ENCODE measurements at places on chromosomes 13 and 19. TPM values are rescaled to one million over a fixed set of nuclear protein-coding genes. Genes with fewer than 3 reads are reported as not detected.

The PABPC3 gene
- 0.22 TPM for total RNA-seq

The IL4I1 gene
- 12.8 TPM for total RNA-seq

The FXYD3 gene
- 33.7 TPM for total RNA-seq

The LHB gene
- not detected for total RNA-seq

The TBXA2R gene
- 6.7 TPM for total RNA-seq

The LENG1 gene
- total RNA-seq = 8.0 TPM

The ACER1 gene
- total RNA-seq = not detected

All from kidney (tissue), 22 donors.